CD4-positive, alpha-beta T cell treated with Interleukin-4 for 1 hour (primary cell): ENCODE measurements at places on chromosomes 2 and 18.

DNA sequence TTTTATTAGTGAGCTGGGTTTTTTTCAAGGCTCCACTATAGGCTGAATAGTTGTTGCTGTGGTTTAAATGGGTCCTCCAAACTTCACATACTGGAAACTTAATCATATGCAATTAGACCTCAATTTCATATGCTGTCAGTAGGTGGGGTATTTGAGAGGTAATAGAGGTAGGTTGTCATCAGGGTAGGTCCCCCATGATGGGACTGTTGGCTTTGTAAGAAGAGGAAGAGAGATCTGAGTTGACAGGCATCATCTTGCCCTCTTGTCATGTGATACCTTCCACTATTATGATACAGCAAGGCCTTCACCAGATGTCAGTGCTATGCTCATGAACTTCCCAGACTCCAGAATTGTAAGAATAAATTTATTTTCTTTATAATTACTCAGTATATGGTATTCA is 819.4 kb downstream of the LRP1B start:
- no peak for DNase-seq

DNA sequence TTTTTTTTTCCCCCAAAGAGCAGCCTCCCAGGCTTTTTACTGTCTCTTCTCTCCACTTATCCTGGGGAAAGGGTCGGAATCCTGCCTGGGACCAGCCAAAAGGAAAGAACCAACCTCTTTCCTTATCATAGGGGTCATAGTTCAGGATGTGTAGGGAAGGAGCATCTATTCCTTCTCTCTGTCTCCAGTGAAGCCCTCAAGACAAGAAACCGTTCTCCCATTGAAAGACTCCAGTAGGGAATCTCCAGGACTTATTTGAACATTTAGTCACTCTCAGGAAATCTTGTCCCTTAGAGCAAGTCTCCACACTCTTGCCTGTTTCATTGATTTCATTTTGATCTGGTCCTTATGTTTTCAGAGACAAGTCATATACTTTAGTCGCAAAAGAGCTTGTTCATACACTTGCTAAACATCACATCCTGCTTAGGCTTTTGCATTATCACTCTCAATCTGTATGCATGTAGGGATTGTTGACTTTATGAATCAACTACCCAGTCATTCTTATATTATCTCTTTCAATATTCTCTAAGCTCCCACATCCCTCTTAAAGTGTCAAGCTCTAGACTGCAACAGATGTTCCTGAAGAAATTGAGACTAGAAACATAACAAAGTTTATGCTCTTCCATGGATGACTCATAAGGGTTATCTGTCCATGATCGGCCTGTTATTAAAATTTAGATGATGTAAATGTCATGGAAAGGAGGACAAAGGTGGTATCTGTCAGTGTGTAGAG is 116.2 kb upstream of the ST6GAL2 start:
- DNase-seq, result no peak

GRCh38 chr2:64101141-64101591 is 43.1 kb downstream of the PELI1 start:
- DNase-seq, result peak; percentile 48

- DNase-seq, result no peak
These were observed 7.2 kb downstream of the PECR start for GRCh38 chr2:216074380-216074779.

DNA sequence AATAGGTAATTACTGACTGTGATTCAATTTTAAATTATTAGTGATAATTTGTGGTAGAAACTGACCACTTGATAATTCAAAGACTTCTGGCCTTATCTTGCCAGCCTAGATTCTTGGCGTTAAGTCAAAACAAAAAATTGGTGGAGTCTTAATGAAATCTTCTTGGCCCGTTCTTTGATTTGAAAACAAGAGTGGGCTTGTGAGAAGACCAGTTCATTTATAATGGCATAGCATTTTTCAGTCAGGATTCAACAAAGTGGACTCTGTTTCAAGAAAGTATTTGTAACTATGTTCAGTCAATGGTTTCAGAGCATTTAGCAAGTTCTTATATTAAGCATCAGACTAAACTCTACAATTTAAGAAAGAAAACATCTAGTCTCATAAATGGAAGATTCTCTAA is 26.0 kb downstream of the ITGA4 start:
- no peak for DNase-seq

DNA sequence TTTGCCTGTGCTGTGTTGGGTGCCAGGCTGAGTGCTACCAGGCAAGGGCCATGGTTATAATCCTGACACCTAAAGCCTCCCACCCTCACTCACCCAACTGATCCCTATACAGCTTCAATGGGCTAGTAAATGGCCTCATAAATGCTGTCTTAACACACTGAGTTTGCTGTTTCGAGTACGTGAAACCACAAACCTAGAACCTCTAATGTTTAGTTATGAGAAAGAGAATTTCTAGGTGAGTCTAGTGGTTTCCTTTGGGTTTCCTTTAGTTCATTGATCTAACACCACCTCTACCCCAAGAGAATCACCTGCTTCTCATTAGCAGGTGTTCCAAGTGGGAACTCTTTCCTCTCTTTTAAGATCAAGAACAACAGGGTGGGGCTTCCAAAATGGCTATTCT is 172.0 kb downstream of the MC4R start:
- DNase-seq, result no peak

- peak; percentile 7 for DNase-seq
These were observed 145.7 kb downstream of the SMAD7 start for GRCh38 chr18:48804856-48805610.

DNA sequence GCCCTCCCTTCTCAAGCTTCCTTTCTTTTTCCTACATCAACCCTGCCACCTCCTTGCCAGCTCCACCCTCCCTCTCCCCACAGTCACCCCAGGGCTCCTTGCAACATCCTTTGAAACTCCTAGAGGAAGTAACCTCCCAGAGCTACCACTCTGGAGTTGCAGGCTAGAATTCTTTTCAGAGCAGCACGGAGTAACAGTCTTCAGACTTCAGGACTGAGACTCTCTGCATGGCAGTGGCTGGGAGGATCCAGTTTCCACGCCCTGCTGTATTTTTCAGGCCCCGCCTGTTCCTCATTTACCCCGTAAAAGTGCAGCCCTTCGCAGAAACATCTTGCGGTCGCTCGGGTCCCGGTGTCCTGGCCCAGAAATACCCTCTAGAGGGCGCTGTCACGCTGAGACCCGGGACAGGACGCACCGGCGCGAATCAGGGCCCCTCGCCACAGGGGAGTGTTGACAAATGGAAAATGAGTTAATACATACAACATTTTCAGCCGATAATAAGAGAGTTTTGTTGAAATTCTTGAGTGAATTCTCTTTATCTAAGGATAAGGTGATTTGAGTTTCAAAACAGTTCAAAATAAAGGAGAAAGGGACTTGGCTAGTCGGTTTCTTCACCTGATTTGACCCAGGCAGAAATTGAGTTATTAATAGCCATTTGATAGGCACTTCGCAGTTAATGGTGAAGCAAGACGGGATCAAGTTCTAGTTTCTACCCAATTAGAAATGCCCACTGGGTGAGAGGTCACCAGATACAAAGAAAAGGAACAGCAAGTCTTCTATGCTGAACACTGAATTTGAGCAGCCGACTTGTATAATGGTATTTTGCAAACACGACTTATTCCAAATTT is 18.5 kb upstream of the NTSR2 start:
- DNase-seq, result peak; percentile 82

DNA sequence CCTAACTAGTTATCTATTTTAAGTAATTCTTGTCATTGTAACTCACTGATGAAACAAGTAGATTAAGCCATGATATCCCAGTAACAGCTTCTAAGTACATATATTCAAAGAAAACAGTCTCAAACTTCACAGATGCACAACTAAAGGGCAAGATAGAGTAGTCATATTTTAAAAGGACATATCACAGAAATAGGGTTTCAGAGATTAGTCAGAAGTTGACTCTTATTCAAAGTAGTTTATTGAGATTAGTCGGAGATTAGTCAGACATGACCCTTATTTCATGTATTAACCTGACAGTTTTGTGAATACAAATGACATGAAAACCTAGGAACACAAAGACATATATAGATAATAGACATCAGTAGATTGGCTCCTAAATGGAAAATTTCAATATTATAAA is 15.9 kb upstream of the CHAC2 start:
- DNase-seq, result no peak

GRCh38 chr2:17101596-17101995 is 416.6 kb downstream of the RAD51AP2 start:
- no peak for DNase-seq

GRCh38 chr2:222203041-222203440 is 95.8 kb downstream of the PAX3 start:
- no peak for DNase-seq

DNA sequence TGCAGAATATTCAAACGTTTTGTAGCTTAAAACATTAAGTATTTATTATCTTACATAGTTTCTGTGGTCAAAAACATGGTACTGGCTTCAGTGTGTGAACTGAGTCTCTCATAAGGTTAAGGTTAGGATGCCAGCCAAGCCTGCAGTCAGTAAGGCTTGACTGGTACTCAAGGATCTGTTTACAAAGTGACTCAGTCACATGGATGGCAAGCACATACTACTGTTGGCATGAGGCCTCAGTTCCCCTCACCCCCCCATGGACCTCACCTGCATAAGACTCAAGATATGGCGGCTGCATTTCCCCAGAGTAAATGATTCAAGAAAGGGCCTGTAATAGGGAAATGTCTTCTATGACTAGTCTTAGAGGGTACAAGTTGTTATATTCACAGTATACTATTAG is 1167.5 kb downstream of the DPP10 start:
- no peak for DNase-seq

DNA sequence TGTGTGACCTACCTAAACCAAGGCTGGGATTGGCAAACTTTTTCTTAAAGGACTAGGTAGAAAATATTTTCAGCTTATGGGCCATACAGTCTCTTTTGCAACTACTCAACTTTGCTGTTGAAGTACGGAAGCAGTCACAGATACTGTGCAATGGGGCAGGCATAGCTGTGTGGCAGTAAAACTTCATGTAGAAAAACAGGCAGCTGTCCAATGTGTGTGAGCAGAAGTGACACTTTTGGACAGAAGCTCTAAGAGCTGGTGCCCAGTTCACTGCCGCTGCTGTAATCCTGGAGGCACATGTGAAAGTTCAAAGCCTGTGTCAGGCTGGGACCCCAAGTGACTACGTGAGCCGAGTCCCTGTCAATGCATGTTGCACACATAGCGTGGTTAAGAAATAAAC is 46.7 kb downstream of the MAPK4 start:
- no peak for DNase-seq

GRCh38 chr2:196544906-196545433 is 94.5 kb upstream of the CCDC150 start:
- no peak for DNase-seq

GRCh38 chr2:2913601-2914120 is 464.0 kb downstream of the EIPR1 start:
- no peak for DNase-seq

- no peak for DNase-seq
These were observed 1.4 kb upstream of the TMEM247 start for GRCh38 chr2:46477925-46478324.

GRCh38 chr18:33781429-33781828 is 203.4 kb downstream of the ASXL3 start:
- no peak for DNase-seq

GRCh38 chr18:45161850-45162249 is 453.4 kb upstream of the SLC14A2 start:
- no peak for DNase-seq

- no peak for DNase-seq
These were observed 12.6 kb downstream of the RUFY4 start for GRCh38 chr2:218081695-218082094.
